CD4-positive, alpha-beta T cell treated with Interleukin-6 for 4 hours (primary cell): ENCODE measurements at places on chromosomes 4 and X.

DNA sequence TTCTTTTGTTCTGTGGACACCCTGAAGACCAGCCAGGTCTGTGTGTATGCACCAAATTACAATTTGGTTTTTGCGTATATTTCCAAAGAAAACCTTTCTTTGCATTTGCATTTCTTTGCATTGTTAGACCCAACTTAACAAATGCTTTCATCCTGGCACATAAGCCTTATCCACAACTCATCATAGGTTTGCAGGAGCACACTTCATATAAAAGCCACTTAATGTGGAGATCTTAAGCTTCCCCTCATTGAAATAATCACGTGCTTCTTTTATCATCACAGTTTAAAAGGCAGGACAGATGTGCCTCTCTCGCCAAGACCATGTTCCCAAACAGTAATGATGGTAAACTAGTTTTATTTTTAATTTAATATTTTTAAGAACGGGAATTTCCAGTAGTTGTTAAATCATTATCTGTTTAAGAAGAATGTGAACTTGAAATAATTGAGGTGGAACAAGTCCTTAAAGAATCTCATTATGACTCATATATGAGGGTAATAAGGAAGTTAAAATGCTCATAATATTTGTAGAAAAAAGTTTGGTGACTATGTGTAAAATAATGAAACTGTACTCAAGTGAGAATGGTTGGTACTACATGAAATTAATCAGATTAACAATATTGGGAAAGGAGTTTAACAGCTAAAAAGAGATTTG lies 65.5 kb downstream of the GLRA3 start:
- no peak for DNase-seq

DNA sequence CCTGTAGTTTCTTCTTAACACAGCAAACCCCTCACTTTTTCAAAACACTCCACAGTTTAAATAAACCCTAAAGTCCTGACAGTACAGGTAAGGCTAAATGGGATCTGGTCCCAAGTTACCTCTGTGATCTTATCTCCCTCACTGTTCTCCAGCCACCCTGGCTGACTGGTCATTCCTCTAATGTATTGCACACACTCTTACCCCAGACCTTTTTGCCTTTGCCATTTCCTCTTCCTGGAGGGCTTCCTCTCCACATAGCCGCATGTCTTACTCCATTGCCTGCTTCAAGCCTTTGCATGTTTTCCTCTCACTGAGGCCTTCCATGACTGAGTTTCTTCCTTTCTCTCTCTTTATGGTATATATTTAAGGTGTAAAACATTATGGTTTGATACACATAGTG lies 19.5 kb upstream of the ANXA3 start:
- no peak for DNase-seq

DNA sequence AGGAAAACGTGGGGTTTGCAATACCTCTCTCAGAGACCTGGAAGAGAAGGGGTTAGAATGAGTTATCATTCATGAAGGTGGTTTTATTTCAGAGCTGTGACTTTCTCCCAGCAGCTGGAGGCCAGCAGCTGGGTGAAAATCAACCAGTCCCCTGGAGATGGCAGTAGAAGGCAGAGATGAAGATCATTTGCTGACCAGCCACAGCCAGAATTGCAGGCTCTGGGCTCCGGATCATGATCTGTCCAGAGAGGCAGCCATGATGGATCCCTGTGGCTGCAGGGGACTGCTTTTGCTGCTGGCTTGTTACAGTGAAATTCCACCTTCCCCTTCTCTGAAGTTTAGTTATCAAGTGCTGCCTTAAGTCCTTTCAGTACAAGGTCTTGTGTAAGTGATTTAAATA lies 46.9 kb upstream of the TAB3 start:
- DNase-seq, result no peak

DNA sequence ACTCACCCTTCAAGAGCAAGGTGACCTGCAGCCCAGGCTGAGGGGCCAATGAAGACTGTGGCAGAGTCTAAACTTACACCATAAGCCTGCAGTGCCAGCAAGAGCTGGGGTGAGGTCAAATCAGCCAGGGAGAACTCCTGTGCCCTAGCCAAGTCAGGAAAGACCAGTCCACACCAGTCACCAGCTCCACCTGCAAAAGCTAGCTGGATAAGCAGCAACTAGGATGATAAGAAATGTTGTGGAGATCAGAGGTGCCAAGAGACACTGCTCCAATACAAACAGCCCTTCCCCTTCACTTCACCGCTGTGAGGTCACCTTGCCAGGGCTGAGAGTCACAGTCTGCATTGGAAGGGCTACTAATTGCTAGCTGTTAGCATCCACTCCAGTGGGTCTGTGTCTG lies 31.3 kb downstream of the NIPAL1 start:
- DNase-seq, result no peak

DNA sequence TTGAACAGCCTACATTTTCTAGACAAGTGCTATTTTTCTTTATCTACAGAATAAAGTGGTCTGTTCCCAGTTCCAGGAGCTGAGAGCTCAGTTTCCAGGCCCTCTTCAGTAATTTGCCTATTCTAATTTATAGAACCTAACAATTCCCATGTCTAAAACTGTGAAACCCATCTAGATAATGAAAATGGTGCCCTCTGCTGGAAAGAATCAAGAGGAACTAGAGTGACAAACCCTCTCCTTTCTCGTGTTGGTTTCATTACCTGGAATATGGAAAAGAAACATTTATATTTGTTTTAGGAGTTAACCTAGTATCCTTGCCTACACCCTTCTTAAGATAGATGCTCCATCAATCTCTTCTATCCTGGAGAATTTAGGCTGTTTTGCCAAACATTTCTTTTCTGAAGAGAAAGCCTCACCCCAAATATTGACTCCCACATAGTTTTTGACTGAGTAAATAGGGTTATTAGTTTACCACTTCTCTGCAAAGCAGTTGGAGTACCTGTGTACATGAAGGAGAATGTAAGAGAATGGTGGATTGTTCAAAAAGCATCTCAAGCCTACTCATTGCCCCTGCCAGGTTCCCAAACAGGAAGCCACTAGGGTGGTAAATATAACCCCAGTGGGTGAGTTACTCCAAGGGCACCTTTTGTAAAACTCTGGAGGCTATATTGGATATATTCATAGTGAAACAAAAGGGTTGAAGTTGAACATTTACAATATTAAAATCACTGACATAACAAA lies 121.6 kb downstream of the RASL11B start:
- DNase-seq, result no peak

DNA sequence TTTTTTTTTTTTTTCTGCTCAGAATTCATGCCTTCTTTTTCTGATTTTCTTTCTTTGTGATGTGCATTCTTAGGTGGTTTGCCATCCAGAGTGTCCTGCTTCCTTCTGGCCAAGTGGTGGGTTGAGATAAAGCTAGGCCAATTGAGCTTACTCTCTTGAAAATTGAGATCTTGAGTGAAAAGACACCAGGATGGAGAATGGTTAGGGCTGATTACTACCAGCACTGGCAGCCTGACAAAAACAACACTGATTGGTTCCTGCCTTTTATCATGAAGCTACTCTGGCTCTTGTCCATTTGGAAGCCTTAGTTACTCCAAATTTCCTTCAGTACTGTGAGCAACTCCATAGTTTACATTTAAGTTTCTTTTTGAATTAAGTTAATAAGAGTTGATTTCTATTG lies 404.0 kb downstream of the PPARGC1A start:
- DNase-seq, result no peak

GRCh38 chr4:158102904-158103303 lies 69.9 kb downstream of the GASK1B start:
- no peak for DNase-seq

GRCh38 chr4:168794881-168795280 lies 215.2 kb downstream of the CBR4 start:
- DNase-seq, result no peak

- DNase-seq, result no peak
These were observed 25.9 kb downstream of the C4orf50 start for GRCh38 chr4:5992171-5992827.

DNA sequence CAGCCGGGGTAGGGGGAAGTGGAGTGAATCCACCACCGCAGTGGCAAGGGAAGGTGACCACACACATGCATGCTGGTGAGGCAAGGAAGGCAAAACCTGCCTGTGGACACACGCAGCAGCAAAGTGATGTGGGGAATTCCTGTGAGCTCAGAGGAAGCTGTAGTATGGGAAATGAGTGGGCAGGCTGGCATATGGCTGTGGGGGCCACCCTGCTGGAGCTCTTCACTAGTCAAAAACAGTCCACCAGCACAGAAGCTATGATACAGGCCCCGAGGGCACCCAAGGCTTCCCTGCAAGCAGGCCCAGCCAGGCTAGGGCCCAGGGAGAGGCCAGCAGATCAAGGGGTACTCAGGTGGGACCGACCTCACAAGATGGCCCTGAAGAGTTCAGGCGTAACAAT lies 239.1 kb downstream of the CHM start:
- no peak for DNase-seq

DNA sequence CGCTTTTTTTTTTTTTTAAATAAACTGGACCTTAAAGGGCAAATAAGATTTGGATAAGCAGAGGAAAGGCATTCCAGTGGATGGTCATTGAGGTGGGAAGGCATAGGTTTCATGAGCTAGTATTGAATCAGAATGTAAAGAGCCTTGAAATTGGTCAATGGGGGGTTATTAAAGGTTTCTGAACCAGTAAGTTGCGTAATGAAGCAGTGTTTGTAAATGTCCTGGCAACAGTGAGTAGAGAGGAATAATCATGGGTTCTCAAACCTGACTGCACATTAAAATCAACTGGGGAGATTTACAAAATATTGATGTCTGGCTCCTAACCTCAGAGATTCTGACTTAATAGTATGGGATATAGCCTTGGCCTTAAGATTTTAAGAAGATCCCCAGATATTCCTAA lies 23.2 kb upstream of the AMOT start:
- no peak for DNase-seq

GRCh38 chr4:123200051-123200940 lies 196.3 kb upstream of the SPRY1 start:
- no peak for DNase-seq

DNA sequence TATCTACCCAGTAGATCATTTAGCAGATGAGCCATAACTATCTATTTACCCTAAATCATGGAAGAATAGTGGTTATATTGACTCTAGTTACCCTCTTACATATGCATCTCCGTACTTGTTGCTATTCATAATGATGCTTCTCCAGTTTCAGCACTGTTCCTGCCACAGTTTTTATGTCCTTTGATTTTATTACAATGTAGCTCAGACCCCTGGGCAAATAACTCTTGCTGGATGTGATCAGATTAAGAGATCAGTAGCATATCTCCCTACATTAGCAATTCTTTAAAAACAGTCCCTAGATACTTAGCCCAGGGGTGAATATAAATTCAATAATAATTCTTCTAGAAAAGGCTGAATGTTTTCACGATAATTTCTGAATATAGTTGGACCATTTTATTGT lies 696.5 kb downstream of the ADGRL3 start:
- DNase-seq, result no peak

- DNase-seq, result no peak
These were observed 166.1 kb downstream of the TENM3 start for GRCh38 chr4:182409271-182409670.

- DNase-seq, result no peak
These were observed 445.5 kb downstream of the PCDH10 start for GRCh38 chr4:133594390-133595207.

DNA sequence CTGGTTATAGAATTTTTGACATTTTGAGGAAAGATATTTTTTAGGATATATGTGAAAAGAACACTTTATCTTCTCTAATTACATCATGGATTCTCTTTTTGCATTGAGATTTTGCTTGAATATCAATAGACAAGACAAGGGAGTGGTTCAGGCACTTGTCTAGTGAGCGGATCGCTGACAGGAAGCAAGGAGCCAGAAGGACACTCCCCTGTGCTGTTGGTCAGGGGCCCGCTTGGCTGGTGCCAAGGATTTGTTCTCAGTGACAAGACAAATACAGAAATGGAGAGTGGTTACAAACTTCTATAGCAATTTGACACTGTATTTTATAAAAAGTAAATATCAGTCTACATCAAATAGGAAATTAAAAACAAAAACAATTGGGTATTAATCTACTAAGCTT lies 60.0 kb downstream of the SLC9B1 start:
- DNase-seq, result no peak

GRCh38 chr4:86497980-86498862 lies 95.9 kb upstream of the PTPN13 start:
- DNase-seq, result no peak

DNA sequence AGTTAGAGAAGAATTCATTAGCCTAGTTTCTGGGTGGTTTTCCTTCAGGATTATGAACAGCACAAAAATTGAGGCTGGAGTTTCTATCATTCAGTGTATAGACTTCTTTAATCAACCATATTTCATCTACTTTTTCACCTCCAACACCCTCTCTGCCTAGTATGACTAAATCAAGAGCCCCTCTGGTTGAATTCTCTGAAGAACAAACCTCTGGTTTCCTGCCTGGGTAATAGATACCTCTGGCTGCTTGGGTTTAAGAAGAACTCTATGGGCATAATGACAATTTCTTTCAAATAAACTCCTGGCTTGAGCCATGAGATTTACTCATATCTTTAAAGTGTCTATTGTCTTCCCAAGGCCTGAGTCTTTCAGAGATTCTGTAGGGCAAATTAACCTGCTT lies 66.5 kb downstream of the C4orf33 start:
- DNase-seq, result no peak

- no peak for DNase-seq
These were observed 178.0 kb downstream of the DCLK2 start for GRCh38 chr4:150256225-150256620.

DNA sequence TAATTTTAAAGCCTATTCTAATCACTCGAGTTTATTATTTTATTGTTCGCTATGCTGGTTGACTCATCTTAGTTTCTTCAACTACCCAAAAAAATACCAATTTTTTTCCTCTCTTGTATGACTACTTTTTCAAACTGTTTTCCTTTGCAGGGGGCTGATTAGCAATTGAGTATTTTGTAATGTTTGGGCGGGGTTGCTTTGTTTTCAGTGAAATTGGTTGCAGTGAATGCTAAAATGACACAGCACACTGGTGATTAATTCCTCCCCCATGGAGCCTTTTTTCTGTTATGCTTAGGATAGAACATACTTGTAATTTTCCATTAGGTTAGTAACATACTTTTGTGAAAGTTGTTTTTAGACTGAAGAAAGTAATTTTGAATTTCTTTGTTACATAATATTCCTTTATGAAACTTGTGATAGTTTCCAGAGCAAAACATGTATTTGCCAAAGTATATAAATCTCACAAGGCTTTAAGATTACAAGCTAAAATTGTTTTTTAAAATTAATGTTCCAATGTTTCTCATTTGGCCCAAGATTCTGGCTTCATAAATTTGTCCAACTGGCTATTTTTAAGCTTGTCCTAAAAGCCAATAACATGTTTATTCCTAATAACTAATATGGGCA lies 120.4 kb downstream of the CHIC1 start:
- no peak for DNase-seq

- DNase-seq, result no peak
These were observed 49.8 kb downstream of the OSTC start for GRCh38 chr4:108700081-108700757.
